ENCODE measurements at places on chromosomes 16 and 17.

GRCh38 chr16:85967111-85967510 is 68.1 kb downstream of the IRF8 start:
- no peak for DNase-seq

GRCh38 chr17:4675791-4676190 is 28.1 kb downstream of the PELP1 start:
- no peak for DNase-seq

- DNase-seq, result no peak
These were observed 193.5 kb upstream of the IRX6 start for GRCh38 chr16:55130456-55130855.

- no peak for DNase-seq
These were observed 9.7 kb downstream of the RMI2 start for GRCh38 chr16:11354733-11355574.

DNA sequence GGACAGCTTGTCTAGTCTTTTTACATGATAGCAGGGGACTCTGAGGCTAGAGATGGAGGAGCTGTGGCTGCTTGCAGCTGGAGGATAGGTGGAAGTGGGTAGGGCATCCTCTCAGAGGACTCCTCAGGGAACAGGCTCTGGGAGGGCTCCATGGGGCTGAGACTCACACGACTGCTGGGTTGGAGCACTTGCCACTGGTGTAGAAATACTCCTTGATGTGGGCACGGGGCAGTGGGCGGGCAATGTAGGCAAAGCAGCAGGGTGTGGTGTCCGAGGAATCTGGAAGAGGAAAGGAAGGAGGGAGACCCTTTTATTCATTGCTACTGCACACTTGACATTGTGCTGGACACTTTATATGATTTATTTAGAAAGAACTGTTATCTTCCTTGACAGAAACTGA is 1.8 kb downstream of the CCL5 start:
- DNase-seq, result no peak

DNA sequence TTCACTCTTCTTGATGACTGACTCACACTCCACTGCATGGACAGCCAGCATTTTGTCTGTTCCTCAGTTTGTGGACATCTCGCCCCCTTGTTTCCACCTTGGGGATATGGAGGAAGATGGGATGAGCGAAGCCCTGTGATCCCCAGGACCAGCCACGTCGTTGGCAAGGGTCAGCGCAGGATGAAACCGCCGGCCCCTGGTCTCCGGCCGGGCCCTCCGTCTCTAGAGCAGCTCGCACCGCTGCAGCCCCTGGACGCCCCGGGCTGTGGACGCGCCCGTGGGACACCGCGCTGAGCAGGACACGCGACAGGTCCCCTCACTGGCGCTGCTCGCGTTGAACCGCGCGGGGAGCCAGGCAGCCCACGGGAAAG is 604 bp upstream of the ZC3H18 start:
- no peak for DNase-seq

- DNase-seq, result no peak
These were observed 28.9 kb downstream of the TANC2 start for GRCh38 chr17:62994931-62995330.

DNA sequence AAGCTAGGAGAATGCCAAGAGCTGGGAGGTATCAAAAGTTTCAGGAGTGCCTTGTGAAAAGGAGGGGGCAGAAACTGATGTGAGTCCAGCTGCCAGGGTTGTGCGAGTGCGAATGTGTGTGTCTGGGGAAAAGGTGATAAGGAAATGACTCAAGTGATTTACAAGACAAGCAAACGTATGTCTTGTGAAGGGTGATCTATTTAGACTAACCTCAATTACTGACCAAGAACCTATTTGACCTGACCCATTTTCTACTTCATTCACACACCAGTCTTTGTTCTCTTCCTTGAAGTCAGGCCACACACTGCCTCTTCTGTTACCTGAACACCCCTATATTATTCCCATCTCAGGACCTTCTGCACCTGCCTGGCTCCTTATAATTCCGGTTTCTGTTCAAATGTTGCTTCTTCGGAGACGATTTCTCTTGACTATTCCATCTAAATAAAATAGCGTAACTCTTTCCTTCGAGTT is 1.0 kb downstream of the GDE1 start:
- no peak for DNase-seq

GRCh38 chr17:1203967-1204291 is 24.1 kb upstream of the ABR start:
- no peak for DNase-seq

GRCh38 chr17:32007463-32008298 is 498 bp downstream of the LRRC37B start:
- DNase-seq, result no peak

DNA sequence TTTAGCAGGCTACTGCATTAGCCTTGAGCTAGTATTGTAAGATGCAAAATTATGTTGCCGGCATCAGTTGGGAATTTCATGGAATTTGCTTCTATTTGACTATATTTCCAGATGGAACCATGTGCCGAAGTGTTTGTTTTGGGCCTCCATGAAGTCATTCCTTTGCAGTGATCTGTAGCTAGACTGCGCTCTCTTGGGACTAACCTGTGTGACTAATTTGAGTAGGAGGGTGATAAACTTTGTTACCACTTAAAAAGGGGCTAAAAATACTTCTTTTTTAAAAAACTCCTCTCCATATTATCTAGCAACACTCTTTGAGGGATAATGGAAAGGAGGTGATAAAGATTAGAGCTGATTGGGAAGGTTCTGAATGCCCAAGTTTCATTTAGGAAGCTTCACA is 166.8 kb upstream of the TBX2 start:
- no peak for DNase-seq

DNA sequence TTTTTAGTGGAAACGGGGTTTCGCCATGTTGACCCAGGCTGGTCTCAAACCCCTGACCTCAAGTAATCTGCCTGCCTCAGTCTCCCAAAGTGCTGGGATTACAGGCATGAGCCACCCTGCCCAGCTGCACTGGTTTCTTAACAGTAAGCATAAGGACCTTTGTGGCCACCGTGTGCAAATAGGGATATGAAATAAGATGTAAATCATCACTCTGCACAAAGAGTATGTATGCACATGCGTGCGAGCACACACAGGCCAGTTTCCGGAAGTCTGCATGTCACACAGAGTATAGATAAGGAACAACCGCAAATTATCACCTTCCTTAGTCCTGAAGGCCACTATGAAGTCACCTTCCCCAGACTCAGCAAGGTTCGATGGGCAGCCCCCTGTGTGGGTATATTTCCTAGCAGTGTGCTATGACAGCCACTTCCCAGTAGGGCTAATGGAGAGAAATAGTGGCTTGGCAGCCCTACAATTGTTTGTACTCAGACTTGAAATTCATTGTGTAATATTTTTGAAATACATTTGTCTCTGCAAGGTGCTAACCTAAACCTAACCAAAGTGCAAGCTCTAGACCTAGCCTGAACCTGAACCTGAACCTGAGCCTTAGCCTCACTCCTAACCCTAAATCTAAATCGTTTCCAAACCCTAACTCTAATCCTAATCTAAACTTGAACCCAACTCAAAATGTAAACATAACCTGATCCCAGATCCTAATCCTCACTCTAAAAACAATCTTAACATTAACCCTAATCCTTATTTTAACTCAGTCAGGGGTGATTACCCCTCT is 48.4 kb upstream of the SKAP1 start:
- DNase-seq, result no peak

- DNase-seq, result peak; percentile 80
These were observed 18.2 kb downstream of the GNGT2 start for GRCh38 chr17:49191917-49192741.

- DNase-seq, result no peak
These were observed 684.1 kb upstream of the C16orf82 start for GRCh38 chr16:26382586-26382985.

DNA sequence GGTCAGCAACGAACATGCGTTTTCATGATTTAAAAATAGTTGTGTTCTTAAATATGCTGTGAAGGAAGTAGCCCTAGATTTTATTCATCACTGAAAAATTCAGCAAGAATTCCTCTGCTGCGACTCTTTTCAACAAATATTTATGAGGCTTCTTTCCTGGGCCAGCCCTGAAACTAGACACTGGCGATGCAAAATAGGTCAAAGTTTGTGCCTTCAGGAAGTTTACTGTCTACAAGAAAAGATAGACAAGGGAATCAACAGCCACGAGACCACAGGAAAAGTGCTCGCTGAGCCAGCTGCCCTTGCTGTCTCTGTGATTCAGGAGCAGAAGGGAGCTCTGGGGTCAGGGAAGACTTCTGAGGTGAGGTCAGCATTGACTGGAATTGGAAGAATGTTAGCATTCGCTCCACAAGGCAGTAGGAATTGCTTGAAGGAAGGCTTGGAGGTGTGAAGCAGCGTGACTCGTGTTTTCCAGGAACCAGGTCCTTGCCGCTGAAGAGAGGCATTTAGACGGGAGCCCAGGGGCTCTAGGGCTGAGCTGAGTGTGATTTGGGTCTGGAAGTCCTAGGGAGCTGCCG is 1.9 kb upstream of the RPL26 start:
- DNase-seq, result no peak

DNA sequence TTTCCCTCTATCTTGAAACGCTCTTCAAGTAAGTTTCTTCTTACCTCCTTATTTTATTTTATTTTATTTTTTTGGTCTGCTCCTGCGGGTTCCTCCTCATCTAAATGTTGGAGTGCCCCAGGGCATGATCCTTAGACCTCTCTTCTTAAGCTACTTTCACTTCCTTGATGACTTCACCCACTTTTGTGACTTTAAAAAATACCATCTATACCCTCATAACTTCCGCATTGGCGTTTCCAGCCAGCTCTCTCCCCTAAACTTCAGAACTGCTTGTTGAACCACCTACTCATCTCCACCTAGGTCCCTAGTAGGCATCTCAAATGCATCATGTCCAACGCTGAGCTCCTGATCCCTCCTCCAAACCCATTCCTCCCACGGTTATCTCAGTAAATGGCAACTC is 51.4 kb upstream of the NFAT5 start:
- DNase-seq, result no peak

GRCh38 chr17:50043290-50044148 is 12.4 kb upstream of the ITGA3 start:
- no peak for DNase-seq

GRCh38 chr17:72423718-72424117 is 302.9 kb downstream of the SOX9 start:
- DNase-seq, result no peak

GRCh38 chr17:77681861-77682260 is 276.6 kb upstream of the TNRC6C start:
- no peak for DNase-seq

- DNase-seq, result no peak
These were observed 95.2 kb downstream of the MARF1 start for GRCh38 chr16:15547768-15548096.

GRCh38 chr16:3007059-3007956 is 5.4 kb upstream of the CLDN9 start:
- no peak for DNase-seq

DNA sequence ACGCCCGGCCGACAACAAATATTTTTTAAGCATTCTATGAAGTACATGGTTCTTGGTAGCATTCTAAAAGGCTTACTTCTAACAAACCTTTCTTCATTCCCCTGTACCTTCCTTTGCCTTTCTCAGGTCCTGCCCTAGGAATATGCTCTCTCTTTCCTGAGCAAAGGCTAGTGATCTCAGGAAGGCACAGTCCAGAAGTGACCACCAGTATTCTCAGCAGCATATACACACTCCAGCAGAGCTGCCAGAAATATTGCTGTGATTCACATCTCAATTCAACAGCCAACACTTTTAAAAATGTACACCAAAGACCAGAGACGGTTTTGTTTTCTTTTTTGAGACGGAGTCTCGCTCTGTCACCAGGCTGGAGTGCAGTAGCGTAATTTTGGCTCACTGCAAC is 41.4 kb upstream of the ANKFY1 start:
- DNase-seq, result no peak

DNA sequence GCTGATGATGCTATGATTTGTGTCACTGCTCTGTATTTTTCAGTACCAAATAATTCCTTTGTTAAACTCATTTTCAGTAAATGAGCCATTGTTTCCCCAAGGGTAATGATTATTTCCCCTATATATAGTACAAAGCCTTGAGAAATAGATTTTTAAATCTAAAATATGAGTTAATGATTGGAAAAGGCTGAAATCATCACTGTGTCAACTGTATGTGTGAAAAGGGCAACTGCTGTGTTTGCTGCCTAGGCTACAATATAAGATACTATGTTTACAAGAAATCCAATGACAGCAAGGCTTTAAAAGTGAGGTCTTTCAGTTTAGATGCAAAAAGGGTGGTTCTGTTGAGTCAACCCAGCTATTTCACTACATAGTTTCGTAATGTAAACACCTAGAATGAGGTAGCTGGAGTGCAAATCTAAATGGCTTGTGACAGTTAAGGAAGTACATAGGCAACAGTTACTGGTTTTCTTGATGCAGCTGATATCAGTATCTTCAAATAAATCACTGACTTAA is 15.3 kb downstream of the NLK start:
- no peak for DNase-seq

DNA sequence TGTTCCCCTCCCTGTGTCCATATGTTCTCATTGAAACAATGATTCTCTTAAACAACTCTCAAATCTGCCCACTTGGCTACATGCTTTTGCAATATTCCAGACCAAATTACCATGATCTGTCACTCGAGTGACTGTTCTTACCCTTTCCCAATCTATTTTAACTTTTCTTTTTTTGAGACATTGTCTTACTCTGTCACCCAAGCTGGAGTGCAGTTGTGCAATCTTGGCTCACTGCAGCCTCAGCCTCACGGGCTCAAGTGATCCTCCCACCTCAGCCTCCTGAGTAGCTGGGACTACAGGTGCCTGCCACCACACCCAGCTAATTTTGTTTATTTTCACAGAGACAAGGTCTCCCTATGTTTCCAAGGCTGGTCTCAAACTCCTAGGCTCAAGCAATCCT is 58.8 kb upstream of the CLEC18A start:
- no peak for DNase-seq
